ENCODE measurements at places on chromosomes 2 and 18.

- DNase-seq: no peak
These were observed 7.3 kb upstream of the SLC39A10 start for GRCh38 chr2:195649629-195650190.

GRCh38 chr2:190090148-190090547 is 27.6 kb upstream of the MSTN start:
- no peak for DNase-seq

DNA sequence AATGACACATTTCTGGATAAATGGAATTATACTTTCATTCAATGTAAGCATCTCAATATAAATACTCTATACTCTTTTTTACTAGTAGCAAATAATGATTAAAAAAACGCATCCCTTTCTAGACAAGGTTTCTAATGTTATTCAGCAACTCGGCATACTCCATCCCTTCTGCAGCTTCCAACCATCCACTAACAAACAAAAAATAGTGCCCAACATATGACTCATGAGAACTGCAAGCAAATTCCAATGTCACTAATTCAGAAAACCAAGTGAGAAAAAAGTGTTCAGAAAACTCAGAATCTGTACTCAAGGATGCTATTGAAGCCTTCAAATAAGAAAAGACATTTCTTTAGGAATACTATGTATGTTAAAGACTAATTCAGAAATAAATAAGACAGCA is 140.0 kb downstream of the BAZ2B start:
- DNase-seq: no peak

- DNase-seq: no peak
These were observed 7.5 kb downstream of the PRLH start for GRCh38 chr2:237573721-237574415.

- DNase-seq: no peak
These were observed 39.8 kb downstream of the RHBDD1 start for GRCh38 chr2:226875438-226876225.

DNA sequence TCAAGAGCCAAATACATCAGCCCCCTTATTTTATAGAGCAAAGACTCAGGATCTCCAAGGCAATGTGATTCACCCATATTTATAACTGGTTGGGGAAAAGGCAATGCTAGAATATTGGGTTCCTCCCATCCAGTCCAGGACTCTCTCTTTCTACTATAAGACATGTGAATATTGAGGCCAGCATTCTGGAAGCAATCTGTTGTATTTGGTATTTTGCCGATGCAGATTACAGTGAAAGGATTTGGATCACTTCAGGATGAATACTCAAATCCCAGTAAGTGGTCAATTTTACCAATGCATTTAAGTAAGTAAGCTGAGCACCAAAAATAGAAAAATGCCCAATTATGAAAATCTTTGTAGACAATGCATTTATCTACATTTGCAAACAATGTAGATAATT is 1834.7 kb upstream of the PIK3C3 start:
- no peak for DNase-seq

- no peak for DNase-seq
These were observed 26.9 kb downstream of the MRO start for GRCh38 chr18:50792885-50793284.

DNA sequence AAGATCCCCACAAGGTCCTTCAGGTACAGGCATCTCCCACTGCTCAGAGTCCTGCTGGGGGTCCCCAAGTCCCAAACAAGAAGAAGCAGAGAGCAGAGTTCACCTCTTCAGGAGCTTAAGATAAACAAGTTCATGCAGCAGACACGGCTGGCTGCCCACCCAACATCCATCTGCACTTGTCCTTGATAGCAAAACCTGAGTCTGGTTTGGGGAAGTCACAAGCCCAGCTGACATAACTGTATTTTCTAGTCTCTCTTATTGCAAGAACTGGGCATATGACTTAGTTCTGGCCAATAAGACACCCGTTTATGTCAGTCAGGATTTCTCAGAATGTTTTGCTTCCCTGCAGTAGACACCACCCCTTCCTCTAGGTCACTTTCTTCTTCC is 31.8 kb downstream of the AFF3 start:
- DNase-seq: no peak

GRCh38 chr2:236345081-236345714 is 81.0 kb upstream of the ASB18 start:
- DNase-seq: no peak

DNA sequence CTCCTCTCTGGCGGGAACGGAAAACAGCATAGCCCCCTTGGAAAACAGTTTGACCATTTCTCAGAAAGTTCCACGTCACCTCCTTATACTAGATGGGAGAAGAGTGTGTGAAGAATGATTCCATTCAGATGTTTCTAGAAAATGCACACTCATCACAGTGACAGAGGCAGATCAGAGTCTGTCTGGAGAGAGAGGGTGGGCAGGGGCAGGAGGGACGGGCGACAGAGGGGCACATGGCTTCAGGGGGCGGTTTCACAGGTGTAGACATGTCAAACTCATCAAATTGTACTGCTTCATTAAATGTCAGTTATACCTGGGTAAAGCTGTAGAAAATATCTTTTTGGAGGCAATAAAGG is 88.8 kb upstream of the TAF1B start:
- DNase-seq: no peak

DNA sequence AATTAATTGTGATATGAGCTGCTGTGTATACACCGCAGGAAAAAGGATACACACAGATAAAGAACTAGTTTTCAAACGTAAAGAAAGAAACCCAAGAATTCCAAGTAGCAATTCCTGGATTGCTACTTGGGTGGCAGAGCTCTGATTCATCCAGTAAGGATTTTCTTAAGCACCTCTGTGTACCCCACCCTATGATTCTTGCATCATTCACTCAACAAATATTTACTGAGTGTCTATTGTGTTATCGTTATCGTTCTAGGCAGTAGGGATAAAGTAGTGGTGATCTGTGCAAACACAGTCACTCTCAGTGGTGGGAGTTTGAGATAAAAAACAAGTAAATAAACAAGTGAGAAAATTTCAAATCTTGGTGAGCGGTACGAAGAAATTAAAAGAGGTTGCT is 4.9 kb upstream of the TMEM200C start:
- peak; percentile 17 for DNase-seq

GRCh38 chr2:220857368-220857767 is 714.7 kb downstream of the EPHA4 start:
- no peak for DNase-seq

DNA sequence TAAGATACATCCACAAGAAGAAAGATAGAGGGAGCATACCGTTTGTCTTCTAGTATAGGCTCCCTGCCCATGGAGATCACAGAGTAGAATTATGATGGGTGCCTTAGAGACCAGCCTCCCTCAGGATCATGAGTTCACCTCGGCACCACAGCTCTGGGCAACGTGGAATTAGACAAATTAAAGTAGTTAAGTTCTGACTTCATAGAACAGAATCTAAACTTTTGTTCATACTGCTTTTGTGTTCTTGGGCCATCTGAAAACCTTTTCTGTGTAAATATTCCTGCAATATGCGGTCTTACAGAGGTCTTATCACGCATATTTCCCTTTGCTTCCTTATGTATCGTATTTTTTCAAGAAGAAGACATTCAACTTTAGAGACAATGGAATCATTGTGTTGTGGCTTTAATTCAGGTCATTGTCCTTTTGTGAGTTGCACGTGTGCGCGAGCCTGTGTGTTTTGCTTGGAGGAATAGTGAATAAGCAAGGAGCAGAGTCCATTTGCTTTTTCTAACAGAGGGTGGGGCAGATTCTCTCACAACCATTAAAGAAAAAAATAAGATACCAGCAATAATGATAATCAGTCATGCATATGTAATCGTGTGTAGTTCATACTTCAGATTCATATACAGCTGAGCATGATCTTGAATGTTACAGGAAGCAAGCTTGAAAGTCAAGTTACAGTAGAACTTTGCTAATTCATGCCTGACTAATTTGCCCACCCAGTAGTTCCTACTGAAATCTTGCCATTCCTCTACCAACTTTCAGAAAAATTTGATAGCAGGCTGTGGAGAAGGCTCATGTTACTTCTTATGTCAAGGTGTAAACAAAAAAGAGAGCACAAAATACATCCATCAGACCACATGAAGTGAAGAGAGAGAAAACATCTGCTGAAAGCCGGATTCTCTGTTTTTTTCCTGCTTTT is 243.6 kb downstream of the NEDD4L start:
- no peak for DNase-seq

- DNase-seq: no peak
These were observed 323.9 kb downstream of the XIRP2 start for GRCh38 chr2:167212014-167212648.

DNA sequence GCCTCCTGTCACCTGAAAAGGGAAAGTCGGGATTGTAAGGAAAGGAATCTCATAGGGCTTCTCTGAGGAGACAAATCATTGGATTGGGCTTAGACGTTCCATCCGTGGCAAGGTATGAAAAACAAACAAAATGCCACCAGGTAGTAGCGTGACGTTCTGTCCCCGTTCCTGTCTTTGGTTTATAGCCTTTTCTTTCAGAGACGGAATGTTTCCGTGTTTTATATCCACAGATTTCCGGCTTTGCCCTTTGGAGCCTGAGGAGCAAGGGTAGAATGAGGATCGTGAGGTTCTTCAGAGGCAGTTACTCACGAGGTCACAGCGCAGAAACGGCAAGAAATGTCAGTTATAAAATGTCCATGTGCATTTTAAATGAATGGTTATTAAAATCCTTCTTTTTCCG is 118.3 kb downstream of the TMEM18 start:
- DNase-seq: no peak

DNA sequence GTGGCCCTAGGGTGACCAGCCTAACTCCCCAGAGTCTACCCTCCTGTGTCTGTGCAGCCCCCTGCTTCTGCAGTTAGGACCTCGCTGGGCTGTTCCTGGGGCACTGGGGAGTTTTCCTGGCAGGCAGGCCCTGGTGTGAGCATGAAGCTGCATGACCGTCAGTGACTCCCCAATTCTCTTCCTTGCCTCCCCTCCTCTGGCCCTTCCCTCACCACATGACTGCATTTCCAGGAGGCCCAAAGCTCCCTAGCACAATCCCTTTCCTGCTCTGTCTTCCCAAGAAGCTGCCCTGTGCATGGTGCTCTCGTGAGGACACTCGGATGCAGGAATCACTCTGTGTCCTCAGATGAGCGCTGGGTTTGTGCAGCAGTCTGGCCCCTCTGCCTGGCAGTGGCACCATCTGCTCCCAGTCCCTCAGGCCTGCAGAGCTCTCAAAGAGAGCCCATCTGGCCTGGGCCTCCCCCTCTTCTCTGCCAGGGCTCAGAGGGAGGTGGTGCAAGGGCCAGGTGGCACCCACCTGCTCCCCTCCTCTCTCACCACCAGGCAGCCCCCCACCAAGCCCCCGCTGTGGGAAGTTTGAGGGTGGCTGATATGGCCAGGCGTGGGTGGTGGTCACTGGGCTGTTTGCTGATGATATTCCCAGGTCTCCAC is 125.6 kb upstream of the HS6ST1 start:
- DNase-seq: no peak

- DNase-seq: no peak
These were observed 2.8 kb upstream of the TUBA4B start for GRCh38 chr2:219250049-219250781.

DNA sequence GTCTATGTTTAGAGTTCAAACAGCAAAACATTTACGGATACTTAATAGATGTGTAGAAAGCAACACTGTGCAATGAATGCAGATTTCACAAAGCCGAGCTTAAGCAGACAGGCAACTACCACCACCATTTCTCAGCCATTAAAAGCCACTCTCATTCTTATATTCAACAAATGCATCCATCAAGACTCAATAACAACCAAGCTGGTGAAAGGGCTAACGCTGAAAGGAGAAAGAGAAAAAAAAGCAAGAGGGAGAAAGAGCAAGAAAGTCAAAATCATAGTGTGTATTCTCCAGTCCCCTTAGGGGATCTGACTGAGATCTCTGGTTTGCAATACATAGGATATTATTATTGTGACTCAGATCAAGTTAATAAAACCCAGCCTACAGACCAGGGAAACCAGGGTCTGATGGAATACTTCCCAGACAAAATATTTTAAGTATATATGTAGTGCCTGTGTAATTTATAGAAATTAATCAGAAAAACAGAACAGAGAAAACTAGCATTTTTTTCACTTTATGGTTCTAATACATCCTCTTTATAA is 14.1 kb downstream of the SATB2 start:
- DNase-seq: no peak

GRCh38 chr18:44652722-44653121 is 28.0 kb upstream of the SETBP1 start:
- no peak for DNase-seq

DNA sequence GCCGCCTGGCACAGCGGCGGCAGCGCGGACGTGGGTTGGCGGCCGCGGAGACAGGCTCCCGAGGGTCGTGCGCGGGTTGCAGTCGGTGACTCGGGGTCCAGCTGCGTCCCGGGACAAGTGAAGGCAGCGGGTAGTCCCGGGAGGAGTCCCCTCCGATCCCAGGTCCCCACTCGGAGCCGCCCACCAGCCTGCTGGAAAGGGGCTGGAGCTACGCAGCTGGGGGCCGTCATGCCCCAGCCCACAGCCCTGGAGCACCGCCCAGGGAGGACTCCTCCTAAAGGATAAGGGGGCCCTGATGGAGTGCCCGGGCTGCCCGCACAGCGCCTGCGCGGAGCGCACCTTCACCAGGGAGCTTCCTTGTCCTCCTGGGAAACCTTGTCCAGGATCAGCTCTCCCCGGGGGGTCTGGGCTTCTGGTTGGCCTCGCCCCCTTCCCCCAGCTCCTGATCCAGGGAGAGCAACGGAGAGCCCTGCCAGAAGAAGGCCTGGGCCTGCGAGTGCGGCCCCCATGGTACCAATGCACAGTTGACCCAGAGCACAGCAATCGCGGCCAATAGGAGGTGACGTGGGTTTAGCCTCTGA is 25.9 kb upstream of the ALPP start:
- DNase-seq: no peak

DNA sequence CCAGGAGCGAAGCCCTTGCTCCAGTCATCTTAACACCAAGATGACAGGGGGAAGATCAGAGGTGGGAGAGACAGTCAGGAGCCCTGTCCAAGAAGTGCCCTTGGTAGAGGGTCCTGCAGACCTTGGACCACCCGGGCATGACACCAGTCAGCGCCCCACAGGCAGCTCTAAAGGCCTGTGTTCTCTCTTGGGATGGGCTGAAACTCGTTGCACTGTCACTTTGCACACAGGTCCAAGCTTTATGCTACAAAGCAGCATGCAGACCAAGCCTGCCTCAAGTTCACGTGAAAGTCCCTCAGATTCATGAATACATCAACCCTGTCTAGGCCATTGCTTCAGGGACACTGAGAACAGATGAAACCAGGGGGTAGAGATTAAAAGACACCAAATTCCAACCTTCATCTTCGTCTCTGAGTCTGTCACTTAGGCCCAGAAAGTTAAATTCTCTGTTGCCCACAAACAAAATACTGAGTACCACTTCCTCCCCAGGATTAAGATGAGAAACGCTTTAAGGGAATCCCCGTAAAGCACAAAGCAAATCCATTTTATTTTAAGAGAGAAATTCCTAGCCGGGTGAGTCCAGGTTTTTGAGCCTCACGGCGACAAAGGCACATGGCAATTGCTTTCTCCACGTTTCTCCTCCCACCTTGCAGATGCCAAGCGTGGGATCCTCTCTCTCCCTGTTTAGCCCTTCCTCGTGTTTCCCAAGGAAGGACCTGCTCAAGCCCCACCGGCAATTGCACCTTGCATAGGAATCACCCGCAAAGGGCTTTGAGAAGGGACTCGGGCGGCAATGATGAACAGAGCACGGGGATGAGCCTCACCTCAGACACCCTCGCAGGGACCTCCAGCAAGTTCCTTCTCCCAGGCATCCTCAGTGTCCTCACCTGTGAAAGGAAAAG is 75.0 kb upstream of the ID2 start:
- no peak for DNase-seq

- DNase-seq: no peak
These were observed 156.6 kb downstream of the DTNA start for GRCh38 chr18:34866739-34867138.
